NCI-H1436 treated with DMSO at 0.1 percent for 48 hours (cell line): ENCODE measurements at places on chromosomes 3 and 15.

DNA sequence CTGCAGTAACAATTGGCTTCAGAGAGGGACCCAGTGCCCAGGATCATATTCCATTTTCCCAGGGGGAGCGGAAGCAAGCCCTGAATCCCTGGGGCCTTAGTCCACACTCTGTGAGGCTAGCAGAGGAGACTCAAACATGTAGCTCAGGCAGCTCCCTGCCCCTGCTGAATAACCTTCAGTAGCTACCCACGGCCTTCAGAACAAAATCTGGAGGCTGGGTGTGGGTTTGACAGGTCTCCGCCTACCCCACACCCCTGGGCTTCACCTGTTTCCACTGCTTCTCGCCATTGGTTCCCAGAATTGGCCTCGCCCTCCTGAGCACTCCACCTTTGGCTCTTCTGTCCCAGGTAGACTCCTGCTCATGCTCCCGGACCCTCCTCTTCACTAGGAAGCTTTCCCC is 93.6 kb upstream of the ATP2B2 start:
- DNase-seq: no peak

DNA sequence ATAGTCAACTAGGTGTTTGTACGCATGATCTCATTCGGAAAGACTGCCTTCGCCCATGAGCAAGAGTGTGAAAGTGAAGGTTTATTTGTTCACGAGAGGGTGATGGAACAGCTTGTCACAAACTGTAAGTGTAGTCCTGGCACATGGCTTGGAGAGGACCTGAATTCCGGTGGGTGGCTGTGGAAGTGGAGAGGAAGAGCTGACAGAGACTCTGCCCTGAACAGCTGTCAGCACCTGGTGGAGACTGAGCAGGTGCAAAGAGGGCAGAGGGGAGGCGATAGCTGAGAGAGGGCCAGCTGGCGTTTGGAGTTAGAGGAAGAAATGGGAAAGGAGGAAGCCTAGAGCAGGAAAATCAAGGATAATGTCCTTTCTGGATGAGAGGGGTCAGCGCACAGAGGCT is 155.7 kb downstream of the EEFSEC start:
- DNase-seq: no peak

DNA sequence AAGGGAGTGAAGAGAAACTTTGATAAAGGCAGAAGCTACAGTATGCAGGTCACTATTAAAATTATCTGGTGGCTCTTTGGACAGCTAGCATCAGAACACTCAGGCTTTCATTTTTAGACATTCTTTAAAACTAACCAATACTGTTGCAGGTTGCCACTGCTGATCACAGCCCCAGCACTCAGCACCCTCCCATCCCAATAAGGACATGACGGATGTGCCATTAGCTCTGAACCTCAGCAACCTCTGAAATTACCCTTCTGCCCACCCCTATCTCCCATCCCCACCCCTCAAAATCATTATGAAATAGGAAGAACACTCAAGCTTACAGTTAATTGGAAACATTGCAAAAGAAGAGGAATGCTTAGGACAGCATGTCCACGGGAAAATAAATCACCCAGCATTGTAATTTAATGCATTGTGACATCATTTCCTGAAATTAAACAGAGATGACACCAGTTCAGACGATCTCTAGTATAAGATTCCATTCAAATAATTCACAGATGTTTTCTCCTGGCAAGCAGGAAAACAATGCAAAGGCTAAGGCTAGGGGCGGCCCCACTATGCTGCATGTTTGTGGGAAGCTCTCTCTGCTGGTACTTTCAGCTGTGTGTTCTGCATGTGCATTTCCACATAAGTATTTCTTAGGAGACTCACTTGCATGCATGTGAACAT is 71.6 kb downstream of the MEIS2 start:
- DNase-seq: no peak

DNA sequence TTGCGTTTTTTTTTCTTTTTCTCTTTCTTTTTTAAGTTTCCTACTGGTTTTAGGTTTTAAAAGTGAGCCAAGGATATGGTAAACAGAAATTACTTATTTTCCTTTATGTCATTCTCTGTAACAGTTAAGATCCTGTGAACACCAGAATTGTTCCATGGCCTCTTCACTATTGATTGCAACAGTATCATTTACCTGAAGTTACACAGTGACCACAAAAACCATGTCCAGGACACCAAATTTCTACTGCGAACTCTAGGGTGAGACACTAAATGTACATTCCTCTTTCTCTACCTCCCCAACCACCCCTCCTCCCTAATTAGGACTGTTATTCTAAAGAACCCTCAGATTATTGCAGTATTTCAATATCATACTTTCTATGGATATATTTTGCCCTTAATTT is 280.9 kb downstream of the FOXP1 start:
- no peak for DNase-seq

DNA sequence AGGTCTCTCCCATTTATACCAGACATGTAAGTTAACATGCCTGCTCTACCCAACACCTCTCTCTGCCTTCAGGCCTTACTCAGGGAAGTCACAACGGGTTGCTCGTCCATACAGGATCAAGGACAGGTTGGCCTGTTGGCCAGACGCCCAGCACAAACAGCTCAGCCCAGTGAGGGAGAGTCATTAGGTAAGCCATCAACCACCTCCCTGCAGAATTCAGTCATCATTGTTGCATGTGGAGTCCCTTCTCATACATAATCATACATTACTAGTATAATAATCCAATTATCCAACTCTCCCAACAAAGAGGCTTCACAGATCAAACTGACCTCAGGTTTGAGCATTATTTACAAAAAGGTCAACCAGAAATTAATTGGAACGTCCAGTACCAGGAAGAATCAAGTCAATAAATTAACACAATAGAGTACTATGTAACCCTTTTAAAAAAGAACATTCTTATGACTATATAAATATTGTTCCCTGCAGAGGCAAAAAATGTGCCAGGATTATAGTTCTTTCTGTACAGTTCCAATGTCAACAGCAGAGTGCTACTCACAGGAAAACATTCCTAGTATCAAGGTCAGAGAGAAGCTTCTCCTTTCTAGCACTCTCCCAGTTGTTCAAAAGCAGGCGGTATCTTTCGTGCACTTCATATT is 33.2 kb downstream of the HOMER2 start:
- no peak for DNase-seq

DNA sequence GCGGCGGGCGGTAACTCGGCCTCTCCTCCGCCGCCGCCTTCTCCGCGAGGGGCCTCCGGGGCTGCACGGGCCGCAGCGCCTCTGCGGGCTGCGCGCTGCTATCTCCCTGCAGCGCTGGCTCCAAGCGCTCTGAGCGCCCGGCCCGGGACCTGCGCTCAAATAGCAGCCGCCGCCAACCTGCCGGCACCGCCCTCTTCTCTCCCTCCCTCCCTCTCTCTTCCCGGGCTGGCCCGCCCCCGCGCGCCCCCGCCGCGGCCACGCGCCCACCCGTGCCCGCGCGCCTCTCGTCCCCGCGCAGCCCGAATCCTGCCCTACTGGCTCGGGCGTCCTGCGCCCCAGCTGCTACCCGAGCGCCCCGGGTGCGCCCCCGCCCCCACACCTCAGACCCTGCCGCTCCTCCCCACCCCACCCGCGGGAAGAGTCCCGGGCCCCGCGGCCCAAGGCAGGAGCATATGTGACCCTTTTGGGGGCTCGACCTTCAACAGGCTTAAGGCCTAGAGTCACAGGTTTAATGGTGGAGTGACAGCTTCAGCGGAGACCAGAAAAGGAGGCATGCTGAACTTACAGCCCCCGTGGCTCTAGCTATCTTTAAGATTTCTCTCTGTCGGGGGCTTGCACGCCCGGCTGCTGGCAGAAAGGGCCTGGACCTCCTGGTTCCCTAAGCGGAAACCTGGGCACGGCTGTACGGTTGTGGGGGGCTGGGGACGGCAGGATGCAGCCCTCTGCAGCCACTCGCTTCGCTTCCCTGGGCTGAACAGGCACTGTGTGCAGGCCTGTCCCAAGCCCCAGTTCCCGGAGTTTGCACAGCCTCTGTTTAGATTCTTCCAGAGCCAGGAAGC is at the start of gene CACNA2D2:
Gene CACNA2D2 (minus strand): TSS at position 131 of the 839 bp plus-strand sequence. CDS start 211 bp downstream, outside the sequence.
- no peak for DNase-seq

DNA sequence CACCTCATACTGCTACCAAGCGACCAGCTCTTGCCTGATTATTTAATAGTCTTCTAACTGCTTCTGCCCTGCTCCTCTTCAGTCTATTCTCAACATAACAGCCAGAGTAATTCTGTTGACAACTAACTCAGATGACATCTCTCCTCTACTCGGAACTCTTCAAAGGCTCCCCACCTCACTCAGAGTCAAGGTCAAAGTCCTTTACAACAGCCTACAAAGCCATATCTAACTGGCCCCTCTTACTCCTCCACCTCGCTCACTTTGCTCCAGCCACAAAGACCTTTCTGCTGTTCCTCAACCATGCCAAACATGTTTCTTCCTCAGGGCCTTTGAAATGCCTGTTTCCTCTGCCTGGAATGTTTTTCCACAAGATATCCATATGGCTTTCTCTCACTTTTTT is 43.6 kb downstream of the PIK3R4 start:
- no peak for DNase-seq

DNA sequence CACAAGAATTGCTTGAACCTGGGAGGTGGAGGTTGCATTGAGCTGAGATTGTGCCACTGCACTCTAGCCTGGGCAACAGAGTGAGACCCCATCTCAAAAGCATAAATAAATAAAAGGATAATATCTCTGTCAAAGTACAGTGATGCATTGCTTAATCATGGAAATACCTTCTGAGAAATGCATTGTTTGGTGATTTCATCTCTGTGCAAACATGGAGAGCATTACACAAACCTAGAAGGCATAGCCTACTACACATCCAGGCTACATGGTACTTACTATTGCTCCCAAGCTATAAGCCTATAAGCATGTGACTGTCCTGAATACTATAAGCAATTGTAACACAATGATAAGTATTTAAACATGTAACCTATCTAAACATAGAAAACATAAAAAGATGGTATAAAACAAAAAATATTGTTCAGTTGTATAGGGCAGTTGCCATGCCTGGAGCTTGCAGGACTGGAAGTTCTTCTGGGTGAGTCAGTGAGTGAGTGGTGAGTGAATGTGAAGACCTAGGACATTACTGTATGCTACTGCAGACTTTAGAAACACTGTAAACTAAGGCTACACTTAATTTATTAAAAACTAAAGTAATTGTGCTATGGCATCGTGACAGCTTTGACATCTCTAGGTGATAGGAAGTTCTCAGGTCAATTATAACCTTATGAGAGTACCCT is 93.6 kb upstream of the SNRPN start:
- no peak for DNase-seq

GRCh38 chr3:134928819-134929218 is 133.8 kb downstream of the EPHB1 start:
- DNase-seq: no peak

DNA sequence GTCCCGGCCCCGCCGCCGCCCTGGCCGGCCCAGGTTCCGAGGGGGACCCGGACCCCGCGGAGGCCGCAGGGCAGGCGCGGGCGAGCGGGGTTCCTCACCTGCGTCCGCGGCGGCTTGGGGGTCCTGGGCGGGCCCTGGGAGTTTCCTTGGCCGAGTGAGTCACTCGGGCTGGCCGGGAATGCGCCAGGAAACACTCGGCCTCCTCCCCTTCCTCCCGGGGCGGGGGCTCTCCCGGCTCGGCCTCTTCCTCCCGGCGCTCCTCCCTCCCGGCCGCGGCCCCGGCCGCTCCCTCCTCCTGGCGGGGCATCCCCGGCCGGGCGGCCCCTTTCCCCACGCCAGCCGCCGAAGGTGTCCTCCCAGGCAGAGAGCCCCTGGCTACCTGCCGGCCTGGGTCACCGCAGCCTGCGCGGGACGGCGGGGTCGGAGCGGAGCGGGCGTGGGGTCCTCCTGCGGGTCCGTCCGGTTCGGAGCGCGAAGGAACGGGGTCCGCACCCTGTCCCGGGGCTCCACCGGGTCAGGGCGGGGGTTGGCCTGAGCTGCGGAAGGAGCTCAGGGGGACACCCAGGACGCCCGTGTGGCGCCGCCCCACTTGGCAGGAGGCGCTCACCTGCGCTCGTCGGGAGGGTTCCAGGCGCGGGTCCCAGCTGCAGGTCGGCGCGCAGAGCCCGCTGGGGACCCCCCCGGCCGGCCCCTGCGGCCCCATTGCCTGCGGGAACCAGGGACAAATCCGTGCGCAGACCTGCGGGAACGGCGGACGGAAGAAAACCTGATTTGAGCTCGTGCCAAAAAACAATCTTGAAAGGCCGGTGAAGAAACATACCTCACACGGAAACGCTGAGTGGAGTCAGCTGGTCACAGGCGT is at the start of gene CYFIP1:
Gene CYFIP1 (minus strand): TSS at position 180 of the 862 bp plus-strand sequence. CDS start 33,083 bp downstream, outside the sequence.
- DNase-seq: no peak

DNA sequence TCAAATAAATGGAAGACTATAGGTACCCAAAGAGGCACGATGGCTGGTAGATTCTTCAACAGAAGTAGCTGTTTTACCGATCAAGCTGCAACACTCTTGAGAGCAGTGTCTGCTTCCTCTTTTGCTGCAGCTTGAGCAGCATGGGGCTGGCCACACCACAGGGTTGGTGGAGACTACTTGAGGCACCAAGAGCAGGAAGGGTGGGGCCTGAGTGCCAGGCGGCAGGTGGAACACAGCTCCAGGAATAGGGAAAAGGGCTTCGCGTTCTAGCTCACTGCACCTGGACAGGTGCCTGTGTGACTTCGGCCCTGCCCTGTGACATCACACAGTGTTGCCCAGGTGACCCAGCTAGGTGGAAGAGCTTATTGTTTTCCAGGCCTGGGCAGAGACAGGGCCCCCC is at the start of gene CCDC33:
Gene CCDC33 (plus strand): TSS at position 365 of the 400 bp plus-strand sequence. CDS start 394 bp downstream, outside the sequence.
- no peak for DNase-seq

GRCh38 chr15:34318277-34319079 is 19.1 kb downstream of the SLC12A6 start:
- peak; percentile 28 for DNase-seq

DNA sequence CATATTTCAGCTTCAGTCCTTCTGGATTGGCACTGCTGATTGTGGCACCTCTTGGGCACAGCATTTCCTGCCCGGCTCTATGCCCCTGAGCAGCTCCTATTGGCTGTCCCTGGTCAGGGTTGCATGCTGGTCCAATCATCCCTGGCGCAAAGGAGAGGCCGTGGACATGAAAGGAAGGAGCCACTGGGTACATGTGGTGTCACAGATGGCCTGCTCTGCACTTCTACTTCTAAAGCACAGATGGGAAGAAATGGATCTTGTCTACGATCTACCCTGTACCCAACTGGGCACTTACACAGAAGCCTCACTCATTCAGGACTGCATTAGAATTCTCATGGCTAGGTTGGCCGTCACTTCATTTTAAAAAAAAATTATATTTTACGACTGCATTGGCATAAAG is 232.5 kb downstream of the SHQ1 start:
- no peak for DNase-seq

DNA sequence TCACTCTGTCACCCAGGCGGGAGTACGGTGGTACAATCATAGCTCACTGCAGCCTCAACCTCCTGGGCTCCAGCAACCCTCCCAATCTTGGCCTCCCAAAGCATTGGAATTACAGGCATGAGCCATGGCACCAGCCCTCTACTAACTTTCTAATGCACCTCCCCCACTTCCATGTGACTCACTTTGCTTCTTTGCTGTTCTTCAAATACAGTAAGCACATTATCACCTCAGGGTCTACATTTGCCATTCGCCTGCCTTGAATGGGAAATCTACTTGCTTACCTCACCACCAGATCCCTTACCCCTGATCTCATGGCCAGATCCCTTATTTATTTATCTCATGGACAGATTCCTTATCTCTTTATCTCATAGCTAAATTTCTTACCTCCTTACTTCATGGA is 235.3 kb downstream of the KCNMB2 start:
- no peak for DNase-seq
